NCI-H1048 (cell line): ENCODE measurements at places on chromosomes 7 and 10.

DNA sequence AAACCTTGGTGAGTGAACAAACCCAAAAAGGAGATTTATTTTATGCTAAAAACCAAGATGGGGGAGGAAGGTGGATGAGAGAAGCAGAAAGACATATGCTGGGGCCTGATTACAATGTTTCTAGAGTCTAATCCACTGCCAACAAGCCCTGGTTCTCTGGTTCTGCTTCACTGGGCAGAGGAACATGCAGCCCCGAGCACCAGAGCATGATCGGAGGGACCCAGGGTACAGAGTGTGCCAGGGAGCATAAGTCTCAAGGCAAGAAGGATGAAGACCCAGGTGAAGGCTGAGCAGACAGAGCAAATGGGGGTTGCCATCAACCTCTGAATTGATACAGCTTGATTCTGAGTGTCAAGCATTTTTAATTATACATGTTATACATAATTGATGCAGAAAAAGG, 30.7 kb downstream of the SLC16A12 start:
- DNase-seq = no peak

- no peak for DNase-seq
Observed at GRCh38 chr7:2864999-2865670, 21.0 kb upstream of the GNA12 start.

- DNase-seq = no peak
Observed at GRCh38 chr10:972763-973162, 15.5 kb upstream of the GTPBP4 start.

- no peak for DNase-seq
Observed at GRCh38 chr10:132408367-132408781, 11.4 kb downstream of the PWWP2B start.

- DNase-seq = no peak
Observed at GRCh38 chr10:71999360-72000072, 35.3 kb downstream of the CHST3 start.

GRCh38 chr7:17184805-17185689, 113.4 kb upstream of the AHR start:
- DNase-seq = no peak

DNA sequence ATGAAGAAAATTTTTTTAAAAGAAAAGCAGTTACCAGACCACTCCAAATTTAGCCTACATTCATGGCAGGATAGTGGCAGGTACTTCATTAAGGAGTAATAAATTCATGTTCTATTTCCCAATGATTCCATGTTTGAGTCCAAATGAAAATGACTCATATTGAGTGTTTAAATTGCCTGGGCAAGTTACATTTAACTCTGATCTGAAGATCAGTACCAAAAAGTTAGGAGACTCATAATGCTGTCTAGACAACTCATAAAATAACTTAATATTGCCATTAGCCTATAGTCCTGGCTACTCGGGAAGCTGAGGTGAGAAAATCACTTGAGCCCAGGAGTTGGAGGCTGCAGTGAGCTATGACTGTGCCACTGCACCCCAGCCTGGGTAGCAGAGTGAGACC, 13.0 kb downstream of the BRAF start:
- no peak for DNase-seq

DNA sequence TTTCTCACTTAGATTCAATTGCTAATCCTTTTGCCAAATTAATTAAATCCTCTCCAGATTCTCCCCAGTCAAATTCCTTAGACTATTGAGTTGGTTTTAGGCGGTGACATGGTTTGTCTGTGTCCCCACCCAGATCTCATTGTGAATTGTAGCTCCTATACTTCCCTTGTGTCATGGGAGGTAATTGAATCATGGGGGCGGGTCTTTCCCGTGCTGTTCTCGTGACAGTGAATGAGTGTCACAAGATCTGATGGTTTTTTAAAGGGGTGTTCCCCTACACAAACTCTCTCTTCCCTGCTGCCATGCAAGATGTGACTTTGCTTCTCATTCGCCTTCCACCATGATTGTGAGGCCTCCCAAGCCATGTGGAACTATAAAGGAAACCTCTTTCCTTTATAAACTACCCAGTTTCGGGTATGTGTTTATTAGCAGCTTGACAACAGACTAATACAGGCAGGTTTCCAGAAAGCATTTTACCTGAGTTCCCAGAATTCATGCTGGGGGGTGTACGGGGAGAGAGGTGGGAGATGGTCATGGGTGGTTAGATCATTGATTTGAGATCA, 44.7 kb upstream of the GARS1 start:
- DNase-seq = no peak

DNA sequence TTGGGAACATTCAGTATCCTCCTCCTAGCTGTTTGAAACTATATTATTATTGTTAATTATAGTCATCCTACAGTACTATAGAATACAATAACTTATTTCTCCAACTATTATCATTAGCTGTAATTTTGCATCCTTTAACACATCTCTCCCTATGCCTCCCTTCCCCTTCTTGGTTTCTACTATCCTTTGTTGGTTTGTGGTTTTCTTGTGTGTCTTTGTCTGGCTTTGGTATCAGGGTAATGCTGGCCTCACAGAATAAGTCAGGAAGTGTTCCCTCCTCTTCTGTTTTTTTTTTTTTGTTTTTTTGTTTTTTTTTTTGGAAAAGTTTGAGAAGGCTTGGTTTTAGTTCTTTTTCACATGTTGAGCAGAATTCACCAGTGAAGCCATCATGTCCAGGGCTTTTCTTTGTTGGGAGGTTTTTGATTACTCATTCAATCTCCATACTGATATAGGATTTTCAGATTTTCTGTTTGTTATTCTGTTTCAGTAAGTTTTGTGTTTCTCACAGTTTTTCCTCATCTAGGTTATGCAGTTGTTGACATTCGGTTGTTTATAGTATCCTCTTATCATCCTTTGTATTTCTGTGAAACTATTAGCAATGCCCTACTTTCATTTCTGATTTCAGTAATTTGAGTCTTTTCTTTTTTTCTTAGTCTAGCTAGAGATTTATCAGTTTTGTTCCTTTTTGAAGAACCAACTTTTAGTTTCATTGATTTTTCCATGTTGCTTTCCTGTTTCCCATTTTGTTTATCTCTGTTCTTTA, 21.6 kb downstream of the C1GALT1 start:
- no peak for DNase-seq

- no peak for DNase-seq
Observed at GRCh38 chr10:120949609-120950031, 98.5 kb downstream of the WDR11 start.

DNA sequence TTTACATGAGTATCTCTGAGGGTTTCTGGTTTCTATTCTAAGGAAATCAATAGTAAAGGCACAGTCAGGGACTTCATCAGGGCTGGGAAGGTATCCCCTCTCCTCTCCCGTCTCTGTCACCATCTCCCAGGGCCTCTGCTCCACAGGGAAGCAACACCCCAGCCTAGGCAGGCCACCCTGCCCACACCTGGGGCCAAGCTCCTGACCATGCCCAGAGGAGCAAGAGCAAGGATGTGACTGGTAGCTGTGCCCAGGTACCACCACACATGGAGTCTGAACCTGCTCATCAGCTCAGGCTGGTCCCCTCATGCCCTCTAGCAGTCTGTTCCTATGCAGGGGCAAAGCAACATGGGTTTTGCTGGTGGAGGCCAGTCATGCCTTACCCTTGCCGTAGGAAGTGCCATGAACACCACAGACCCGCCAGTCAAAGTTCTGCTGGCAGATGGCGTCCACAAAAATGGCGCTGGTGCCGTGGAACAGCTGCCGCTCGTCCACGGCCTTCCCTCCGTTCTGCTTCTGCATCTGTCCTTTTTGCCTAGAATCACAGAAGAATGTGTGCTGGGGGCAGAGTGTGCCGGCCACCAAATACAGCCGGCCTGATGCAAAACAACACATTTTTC, 36.8 kb downstream of the PARP12 start:
- DNase-seq = no peak

DNA sequence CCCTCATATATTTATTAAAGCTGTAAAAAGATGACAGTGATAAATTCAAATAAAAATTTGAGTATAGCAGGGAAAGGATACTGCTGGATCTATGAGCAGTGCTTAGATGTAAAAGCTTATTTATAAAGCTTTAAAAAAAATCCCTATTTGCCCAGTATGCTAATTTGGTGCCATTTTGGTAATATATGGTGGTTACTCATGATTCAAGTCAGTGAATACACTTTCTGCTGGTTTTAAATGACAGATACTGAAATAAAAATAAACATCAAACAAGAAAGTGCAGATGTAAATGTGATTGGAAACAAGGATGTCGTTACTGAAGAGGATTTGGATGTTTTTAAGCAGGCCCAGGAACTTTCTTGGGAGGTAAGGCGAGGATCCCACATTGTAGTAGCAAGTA, 134.4 kb upstream of the SAMD8 start:
- no peak for DNase-seq

GRCh38 chr10:86952106-86952505, 5.3 kb downstream of the MMRN2 start:
- DNase-seq = no peak

DNA sequence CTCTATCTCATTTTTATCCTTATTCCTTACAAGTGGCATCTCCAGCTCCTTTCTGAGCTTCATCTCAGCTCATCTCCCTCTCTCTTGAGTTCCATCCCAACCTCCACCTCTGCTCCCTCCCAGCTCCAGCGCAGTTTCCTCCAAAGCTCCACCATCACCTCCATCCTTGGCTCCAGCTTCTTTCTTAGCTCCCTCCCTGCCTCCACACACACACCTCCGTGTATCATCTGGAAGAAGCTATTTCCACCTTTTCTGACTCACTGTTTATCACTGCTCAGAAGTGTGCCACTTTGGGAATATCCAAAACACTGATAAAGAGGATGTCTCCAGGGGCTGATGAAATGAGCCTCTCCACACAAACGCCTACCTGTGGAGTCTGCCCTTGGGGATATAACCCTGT, 481.4 kb downstream of the PTPRN2 start:
- no peak for DNase-seq

DNA sequence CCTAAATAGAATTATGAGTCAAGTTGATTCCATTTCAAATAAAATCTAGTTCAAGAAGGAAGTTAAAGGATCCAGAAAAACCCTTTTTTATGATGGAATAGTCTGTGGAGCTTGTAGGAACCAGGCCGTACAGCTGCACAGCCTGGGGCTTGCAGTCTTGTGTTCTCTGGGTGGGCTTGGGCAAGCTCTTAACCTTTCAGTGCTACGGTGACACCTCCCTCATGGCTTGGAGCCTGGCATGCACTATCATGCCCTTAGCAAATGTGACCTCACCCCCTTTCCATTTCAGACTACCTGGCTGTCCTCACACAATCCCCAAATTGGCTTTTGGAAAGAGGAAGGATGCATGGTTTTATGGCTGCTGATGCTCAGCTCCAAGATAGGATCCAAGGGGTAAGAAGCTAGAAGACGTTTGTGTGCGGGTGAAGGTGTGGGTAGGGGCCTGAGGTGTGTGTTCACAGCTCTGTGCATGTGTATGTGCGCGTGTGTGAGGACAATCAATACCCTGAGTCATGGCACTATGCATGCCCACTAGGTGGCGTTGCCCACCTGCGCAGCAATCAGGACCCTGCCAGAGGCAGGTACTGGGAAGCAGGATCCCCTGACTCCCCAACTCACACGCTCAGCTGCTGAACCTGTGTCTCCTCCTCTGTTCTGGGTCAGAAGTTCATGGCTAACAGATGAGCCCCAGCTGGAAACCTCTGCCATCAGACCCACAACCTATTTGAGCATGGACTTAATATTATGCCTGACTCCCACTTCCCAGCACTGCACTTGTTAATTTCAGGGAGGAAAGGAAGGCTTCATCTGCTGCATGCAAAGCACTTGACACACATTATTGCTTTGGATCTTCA, 113.4 kb downstream of the PTPN20 start:
- peak; percentile 14 for DNase-seq

DNA sequence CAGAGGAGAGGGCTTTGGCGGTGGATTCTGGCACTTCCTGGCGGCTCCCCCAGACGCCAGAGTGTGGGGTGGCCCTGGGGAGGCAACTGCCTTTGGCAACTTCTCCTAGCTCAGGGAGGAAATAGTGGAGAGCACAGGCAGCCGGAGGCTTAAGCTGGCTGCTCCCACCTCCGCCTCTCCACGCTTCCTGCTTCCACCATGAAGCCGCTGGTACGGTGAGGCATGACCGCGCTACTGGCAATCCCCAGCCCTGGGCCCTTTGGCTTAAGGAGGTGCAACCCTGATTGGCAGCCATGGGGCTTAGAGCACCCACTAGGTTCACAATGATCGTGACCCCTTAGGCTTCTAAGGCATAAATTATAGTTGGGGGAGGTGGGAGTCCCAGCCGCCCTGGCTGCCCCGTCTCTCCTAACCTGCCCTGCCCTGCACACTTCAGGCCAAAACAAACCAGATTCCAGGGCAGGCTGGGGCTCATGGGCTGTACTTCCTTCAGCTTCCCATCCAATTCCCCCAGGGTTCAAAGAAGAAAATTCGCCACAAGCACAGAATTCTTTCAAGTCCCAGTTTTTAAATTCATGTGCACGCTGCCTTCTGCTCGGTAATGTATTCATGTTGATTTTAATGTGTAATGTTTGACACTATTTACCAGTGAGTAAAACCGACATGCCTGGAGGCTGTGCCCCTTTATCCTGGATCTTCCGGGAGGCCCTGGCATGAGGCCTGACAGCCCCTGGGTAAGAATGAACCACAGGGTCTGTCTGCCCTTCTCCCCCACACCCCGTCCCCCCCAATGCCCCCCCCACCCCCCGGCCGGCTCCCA, 90.7 kb upstream of the LRRC4 start:
- DNase-seq = no peak

DNA sequence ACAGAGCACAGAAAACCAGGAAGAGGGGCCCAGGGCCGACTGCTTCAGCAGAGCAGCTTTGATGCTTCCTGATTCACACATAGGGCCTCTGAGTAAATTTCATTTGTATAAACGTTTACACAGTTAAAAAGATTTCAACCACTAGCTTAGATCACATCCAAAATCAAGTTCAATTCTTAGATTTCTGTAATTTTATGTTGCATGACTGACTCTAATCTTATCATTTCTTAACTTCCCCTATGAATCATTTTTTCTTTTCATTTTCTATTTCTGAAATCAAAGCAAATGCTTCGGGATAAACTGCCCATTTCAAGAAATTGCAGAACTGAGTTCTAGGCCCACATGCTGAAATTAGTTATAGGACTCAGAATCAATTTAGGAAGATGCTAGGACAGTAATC, 224.7 kb downstream of the INHBA start:
- DNase-seq = no peak

DNA sequence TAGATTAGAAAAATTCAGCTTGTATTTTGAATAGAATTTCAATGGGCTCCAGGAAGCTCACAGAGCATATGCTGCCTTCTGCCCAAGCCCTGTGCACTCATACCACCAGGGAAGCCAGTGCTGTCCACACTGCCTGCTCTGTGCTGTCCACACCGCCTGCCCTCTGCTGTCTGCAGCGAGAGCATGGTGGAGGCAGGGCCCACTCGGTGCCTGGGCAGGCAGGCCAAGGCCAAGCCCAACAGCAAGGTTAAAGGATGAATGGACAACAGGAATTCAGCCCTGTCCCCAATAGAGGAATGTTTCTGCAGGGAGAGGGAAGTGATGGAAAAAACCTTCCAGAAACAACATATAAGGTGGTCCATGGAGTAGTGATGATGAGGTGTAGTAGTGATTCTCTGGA, 146.8 kb downstream of the GFRA1 start:
- no peak for DNase-seq

- no peak for DNase-seq
Observed at GRCh38 chr7:92794391-92794790, 42.0 kb downstream of the CDK6 start.
